ENCODE measurements at places on chromosomes 2 and 18. TPM values are rescaled to one million over a fixed set of nuclear protein-coding genes. Genes with fewer than 3 reads are reported as not detected.

DNA sequence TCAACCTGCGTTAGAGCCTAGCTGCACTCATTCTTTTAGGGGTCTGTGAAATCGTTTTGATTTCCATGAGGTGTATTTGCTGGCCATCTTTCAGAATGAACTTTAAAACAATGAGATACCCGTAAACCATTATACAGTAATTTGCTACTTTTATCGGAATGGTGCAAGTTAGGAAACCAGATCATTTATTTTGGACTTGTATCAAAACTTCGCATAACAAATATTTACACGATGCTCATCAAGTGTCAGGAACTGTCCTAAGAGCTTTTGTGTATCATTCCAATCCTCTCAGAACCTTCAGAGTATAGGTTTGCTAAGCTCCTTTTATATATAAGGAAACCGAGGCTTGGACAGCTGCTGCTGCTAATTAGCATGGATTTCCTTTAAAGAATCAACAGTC is 22.4 kb upstream of the SLC1A4 start:
- no peak for DNase-seq

DNA sequence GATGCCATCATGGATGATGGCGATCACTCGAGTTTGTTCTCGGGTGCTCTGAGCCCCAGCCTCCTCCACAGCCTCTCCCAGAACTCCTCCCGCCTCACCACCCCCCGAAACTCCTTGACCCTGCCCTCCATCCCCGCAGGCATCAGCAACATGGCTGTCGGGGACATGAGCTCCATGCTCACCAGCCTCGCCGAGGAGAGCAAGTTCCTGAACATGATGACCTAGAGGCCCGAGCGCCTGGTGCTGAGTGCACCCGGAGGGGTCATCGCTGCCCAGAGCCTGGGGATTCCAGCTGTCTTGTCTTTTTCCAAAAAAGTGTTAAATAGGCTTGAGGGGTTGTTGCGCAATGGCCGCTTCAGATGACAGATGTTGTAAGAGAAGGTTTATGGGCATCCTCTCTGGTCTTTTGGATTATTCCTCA is 254.8 kb downstream of the GLI2 start:
- DNase-seq: no peak

DNA sequence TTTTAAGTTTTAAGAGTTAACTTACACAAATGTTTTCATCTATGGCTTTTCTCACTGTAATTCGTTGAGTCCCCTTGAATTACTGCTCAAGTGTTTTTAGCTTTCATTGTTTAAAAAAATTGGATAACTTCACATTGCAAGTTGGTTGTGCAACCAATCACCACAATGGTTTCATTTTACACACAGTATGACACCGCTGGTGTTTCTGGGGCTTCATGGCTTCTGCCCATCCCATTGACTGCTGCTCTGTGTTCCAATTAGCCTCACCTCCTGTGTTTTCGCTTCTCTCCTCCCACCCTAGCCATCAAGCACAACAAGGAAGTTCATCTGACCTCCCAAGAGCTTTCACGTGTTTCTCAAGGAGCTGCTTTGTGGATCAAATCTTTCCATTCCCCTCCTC is 199.1 kb upstream of the CHAC2 start:
- DNase-seq: no peak

- no peak for DNase-seq
Measured at GRCh38 chr2:105768176-105768575, 23.5 kb downstream of the NCK2 start.

- no peak for DNase-seq
Measured at GRCh38 chr2:26462511-26463243, 15.2 kb downstream of the OTOF start.

- no peak for DNase-seq
Measured at GRCh38 chr2:116057538-116057937, 1615.1 kb downstream of the DPP10 start.

DNA sequence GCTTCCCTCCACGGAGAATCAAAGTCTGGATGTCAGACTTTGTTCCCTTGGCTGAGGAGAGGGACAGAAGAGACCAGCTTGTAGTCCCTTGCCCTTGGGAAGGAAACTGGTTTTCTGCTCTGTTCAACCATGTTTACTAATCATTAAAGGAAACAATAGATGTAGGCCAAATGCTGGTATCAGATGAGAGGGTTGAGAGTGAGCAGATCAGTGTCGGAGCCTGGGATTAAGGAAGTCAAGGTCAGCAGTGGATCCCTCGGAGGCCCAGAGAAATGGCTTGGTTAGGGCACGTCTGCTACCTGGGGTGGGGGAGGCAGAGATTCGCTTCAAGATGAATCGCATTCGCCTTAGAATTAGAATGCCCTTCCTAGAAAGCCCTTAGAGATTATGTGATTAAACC is 109.1 kb downstream of the MYCN start:
- DNase-seq: no peak

GRCh38 chr18:31398191-31398590 is 21.6 kb downstream of the DSG4 start:
- no peak for DNase-seq

ERFE gene
- total RNA-seq: 1.1 TPM

GRCh38 chr2:240450532-240451107 is 15.2 kb downstream of the GPC1 start:
- DNase-seq: no peak

- peak; percentile 42 for DNase-seq
Measured at GRCh38 chr2:216519154-216519762, 20.6 kb downstream of the RPL37A start.

SP140L gene
- 24.4 TPM for total RNA-seq

DNA sequence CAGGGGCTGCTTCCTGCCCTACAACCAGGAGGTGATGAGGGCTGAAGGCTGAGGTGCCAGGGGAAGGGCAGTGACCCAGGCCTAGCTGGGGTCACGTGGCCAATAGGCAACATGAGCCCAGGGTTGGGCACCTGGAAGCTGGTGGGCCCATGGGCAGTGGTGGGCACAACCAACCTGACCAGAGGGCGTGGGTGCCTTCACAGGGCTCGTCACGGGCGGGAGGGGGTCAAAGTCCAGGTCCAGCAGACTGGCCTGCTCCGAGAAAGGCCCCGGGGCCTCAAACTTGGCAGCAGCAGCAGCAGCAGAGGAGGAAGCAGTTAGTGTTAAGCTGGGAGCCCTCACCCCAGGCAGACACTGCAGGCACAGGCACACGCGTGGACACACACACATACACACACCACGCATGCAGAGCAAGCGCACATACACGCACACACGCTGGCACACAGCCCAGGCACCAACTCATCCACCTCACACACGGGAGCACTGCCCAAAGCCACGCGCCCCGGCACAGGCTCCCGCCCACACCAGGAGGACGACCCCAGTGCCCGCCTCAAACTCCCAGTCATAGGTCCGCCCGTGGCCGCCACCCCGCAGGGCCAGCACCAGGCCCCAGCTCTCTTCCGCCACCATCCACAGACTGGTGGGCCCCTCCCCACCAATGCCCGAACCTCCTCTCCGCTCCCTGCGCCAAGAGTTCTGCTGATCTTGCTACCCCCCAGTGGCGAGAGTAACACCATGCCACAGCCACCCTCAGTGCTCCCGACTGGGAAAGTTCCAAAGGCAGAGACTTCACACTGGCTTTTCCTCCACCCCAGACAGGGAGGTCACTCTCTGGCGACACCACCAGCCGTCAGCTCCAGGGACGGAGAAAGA is 53.0 kb downstream of the BIN1 start:
- no peak for DNase-seq

TMEM163 gene
- total RNA-seq: 6.4 TPM

DNA sequence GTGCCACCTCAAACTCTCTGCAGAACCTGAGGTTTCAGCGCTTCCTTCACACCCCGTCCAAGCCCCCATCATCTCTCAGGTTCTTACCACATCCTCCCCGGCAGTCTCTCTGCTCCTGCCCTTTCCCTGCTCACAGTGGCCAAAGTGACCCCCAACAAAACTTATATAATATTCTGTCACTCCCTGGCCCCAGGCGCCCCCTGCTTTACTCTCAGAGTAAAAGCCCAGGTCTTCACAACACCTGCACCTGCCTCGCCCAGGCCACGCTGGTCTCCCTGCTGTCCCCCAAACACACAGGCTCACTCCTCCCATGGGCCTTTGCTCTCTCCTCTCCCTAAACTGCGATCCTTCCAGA is 6.4 kb downstream of the ITGB1BP1 start:
- DNase-seq: no peak

ADD2 gene
- 4.8 TPM for total RNA-seq

DNA sequence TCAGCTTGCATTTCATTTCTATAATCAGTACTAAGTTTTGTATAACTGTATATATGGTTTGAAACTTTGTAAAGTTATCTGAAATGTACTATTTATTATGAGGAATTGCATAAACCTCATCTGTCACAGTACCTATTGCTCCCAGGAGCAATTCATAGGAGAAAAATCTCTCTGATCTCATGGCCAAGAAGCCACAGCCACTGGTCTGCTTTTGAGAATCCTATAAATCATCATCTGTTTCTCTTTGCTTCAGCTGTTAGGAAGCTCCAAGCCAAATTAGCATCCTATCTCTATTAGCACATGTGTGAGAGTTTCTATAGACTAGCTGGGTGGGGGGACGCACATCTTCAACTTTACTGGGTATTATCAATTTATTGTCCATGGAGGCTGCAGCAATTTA is 210.3 kb downstream of the CYP26B1 start:
- DNase-seq: no peak

CCBE1 gene
- 10.5 TPM for total RNA-seq

GRCh38 chr18:63238693-63239075 is 80.9 kb downstream of the BCL2 start:
- no peak for DNase-seq

- DNase-seq: no peak
Measured at GRCh38 chr2:171180229-171180930, 19.7 kb upstream of the TLK1 start.

DNA sequence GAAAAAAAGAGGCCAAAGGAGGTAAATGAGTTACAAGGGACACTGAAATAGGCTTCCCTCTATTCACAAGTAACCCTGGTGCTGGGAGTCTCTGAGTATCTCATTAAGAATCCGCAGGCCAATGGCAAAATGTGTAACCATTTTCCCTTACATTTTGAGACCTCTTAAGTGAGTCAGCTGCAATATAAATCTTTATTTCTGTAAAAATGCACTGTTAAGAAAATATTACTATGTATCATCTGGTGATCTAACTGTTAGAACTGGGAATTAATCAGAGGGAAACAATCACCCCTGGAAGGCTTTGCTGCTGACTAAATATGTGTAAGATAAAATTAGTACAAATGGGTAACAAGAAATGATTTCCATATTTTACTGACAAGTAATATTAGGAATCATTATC is 483.1 kb upstream of the CHST9 start:
- no peak for DNase-seq

DNA sequence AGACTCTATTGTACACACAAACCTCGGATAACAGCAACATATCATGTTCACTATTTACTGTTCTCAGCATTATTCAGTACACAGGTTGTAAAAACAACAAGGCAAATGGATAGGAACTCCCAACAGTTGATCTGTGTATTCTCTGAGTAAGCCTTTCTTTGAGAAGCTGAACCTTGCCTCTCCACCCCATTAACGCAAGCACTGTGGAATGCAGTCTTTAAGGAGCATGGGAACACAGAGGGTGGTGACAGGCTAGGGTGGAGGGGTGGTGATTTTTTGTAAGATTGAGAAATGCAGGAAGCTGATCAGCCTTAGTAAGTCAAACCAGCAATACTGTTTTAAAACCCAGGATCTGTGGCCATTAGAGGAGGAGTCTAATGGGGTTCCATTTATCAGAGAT is 19.6 kb upstream of the SERPINB11 start:
- DNase-seq: no peak

DNA sequence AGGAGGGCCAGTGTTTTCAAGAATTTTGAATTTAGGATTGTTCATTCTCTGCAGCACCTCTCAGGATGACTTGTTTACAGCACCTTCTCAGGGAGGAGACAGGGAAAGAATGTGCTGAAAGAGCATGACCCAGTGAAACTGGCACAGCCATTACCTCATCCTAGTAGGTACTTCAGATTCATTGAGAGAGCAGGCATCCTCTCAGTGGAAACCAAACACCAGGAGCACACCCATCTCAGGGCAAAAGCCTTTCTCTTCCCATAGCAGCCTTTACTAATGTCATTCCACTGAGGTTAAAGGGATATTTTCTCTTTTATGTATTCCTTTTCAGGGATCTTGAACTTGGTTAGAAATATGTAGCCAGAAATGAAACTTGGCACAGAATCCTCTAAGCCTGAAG is 2.6 kb downstream of the MAP2 start:
- no peak for DNase-seq

DNA sequence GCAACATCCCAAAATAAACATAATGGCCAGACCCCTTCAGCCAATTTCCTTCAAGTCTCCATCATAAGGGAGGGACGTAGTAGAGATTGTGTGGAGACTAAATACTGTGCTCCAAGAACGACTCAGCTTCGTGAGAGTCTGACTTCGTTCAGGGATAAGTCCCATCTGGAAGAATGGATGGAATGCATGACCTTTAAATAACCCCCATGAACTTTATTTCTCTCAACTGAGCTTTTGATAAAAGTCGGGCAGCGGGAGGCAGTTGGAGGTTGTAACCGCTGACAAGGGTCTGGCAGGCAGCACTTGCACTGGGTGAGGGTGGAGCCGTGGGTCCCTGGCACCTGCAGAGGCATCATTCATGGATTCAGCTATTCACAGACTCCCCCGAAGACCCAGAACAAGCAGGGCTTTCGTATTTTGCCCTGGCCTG is 115.9 kb downstream of the ZFP36L2 start:
- DNase-seq: no peak

MCEE gene
- 23.0 TPM for total RNA-seq

ELOA2 gene
- not detected for total RNA-seq

CD8B2 gene
- total RNA-seq: not detected

FLACC1 gene
- total RNA-seq: 3.2 TPM

GRCh38 chr2:191478799-191479679 is 198.9 kb upstream of the NABP1 start:
- no peak for DNase-seq

- no peak for DNase-seq
Measured at GRCh38 chr2:171553236-171553635, 31.0 kb downstream of the CYBRD1 start.

CRACDL gene
- 11.8 TPM for total RNA-seq

DNA sequence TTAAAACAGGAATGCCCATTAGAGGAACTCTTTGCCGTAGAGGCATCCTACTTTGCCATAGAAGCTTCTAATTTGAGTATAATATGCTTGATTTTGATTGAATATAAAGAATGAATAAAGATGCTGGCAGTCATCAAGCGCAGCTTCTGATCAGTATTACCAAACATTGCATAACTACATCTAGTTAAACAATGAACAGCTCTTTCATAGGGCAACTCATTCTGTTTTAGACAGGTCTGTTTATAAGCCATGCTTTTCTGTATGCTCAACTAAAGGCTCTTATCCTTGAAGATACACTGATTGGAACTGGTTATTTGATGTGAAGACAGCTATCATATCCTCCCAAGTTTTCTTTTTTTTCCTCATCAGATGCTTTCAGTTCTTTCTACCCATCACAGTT is 122.6 kb upstream of the FAM117B start:
- DNase-seq: no peak

RBM44 gene
- total RNA-seq: 1.3 TPM

DNA sequence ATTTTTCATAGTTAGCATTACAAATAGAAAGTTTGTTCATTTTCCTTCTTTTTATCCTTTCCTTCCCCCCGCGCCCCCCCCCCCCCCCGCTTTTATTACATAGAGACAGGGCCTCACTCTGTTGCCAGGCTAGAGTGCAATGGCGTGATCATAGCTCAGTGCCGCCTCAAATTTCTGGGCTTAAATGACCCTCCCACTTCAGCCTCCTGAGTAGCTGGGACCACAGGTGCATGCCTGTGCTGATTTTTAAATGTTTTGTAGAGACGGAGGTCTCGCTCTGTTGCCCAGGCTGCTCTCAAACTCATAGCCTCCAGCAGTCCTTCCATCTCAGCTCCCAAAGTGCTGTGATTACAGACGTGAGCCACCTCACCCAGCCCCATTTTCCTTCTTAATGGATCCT is 91.2 kb upstream of the ALPP start:
- no peak for DNase-seq

All from omental fat pad (tissue), 4 donors.